NCI-H1436 (cell line): ENCODE measurements at places on chromosomes 3 and 15.

DNA sequence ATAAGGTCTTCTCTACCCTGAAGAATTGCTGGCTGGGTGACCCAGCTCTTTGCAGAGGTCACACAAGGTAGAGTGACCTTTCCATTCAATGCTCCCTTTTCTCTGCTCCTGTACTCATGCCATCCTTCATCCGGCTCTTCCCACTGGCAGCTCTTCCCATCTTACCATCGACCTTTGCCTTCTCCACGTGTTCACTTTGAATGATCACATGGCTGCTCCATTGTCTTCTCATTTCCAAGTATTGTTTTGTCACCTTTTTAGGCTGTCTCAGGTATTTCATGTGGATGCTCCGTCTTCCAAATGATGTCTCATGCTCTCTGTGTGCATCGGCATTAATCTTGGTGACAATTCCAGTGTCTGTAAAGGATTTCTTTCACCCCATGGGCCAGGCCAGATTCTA is 76.6 kb upstream of the ONECUT1 start:
- no peak for DNase-seq

- no peak for DNase-seq
Observed at GRCh38 chr15:68177742-68178141, 27.4 kb downstream of the CALML4 start.

DNA sequence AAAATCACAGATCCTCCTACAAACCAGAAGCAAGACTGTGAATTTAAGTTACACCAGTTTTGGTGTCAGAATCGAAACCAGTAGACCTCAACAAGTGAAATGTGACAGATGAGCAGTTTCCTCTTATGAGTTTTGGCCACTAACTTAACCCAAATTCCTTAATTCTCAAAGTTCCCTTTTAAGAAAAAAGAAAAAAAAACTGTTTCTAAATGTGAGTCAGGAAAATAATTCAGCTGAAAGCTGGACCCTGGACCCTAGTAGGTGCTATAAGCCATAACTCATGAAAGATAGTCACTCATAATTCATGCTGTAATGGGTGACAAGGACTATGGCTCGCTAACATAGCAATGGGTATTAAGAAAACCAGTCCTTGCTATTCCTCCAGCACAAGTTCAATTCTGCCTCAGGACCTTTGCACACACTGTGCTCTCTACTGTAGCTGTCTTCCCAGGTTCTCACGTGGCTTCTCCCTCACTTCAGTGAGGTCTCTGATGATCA is 9.0 kb upstream of the THRB start:
- DNase-seq = no peak

DNA sequence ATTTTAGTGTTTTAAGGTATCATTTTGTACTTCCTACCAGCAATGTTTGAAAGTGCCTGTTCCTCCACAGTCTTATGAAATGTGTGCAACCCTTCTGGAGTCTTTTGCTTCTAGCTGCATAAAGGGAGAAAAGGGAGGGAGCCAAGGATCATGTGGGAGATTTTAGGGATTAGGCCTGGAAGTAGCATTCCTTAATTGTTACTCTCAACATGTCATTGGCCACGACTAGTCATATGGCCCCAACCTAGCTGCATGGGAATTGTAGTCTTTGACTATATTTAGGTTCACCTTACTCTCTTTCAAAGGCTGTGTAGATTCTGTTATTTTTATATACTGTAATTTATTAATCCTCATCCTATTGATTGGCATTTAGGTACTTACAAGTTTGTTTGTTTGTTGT is 14.9 kb downstream of the CRTAP start:
- no peak for DNase-seq

- DNase-seq = no peak
Observed at GRCh38 chr3:34889641-34890040, 749.7 kb upstream of the ARPP21 start.

DNA sequence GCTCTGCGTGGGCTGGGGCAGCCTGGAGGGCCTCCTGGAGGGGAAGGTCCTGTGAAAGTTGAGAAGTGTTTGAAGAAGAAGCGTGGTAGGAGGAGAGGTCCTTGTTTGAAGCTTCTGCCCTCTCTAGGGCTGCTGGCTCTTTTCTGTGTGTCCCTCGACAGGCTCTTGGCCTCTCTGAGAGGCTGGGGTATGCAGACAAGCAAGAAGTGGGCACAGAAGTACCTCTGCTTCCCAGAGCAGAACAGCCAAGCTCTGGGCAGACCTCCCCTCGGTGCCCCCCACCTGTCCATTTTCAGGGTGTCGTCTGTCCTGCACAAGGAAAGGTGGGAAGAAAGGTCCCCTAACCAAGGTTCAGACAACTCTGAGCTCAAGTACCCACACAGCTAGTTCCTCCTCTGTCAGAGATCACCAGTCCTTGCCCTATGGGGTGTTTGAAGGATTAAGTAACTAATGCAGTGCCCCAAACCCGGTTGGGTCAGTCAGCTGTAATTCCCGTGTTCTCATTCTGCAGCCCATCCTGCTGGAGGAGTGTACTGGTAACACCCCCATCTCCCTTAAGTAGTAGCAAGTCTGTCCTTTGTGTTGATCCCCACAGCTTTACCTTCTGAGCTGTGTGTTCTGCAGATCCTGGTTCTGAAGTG is 6.3 kb downstream of the CSK start:
- DNase-seq = no peak
